ENCODE measurements at places on chromosomes 5 and 9. TPM values are rescaled to one million over a fixed set of nuclear protein-coding genes. Genes with fewer than 3 reads are reported as not detected.

The ZNF454 gene
- 2.0 TPM for total RNA-seq

The PCDHGB4 gene
- 14.5 TPM for total RNA-seq

The SV2C gene
- total RNA-seq, result 0.16 TPM

The SPATA31C1 gene
- not detected for total RNA-seq

The SLC6A3 gene
- total RNA-seq, result 0.60 TPM

The PLCXD3 gene
- total RNA-seq, result 4.9 TPM

The ADAMTS16 gene
- 0.96 TPM for total RNA-seq

The FOXD4L3 gene
- total RNA-seq, result not detected

DNA sequence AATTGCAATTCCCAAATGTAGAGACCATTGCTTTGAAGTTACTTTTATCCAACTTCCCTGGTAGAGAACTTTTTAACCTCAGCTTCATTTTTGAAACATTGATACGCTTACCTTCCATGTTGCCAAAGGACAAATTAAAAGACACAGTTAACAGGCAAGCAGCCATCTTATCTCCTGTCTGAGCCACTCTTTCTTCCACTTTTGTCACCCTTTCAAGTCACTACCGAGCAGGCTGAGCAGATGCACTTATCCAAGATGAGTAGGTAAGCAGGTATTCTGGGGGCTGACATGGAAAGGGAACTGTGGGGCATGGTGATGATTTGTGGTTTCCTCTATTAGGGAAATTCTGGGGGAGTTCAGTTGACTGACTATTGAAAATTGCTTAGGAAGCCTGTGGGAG, 66.7 kb downstream of the DOCK2 start:
- no peak for DNase-seq

GRCh38 chr9:70220216-70220615, 38.6 kb upstream of the SMC5 start:
- no peak for DNase-seq

DNA sequence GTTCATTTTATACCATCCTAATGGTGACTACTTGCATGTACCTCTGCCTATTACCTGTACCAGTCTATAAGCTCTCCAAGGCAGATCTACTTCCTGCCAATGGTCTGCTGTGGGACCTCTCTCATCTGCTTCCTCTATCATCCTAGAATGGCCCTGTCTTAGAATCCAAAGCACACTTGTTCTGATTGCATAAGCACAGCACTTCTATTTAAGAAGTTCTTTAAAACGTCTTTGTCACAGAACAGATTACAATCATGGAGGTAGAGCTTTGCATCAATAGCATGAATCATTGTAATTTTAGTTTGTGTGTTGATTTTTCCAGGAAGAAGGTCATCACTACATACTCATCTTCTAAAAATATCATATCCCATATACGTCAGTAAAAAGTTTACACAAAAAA, 131.8 kb upstream of the ACOT12 start:
- DNase-seq, result no peak

- no peak for DNase-seq
Measured at GRCh38 chr9:99056886-99057664, 47.8 kb upstream of the TGFBR1 start.

- DNase-seq, result no peak
Measured at GRCh38 chr9:38233343-38233742, 159.2 kb upstream of the ALDH1B1 start.

DNA sequence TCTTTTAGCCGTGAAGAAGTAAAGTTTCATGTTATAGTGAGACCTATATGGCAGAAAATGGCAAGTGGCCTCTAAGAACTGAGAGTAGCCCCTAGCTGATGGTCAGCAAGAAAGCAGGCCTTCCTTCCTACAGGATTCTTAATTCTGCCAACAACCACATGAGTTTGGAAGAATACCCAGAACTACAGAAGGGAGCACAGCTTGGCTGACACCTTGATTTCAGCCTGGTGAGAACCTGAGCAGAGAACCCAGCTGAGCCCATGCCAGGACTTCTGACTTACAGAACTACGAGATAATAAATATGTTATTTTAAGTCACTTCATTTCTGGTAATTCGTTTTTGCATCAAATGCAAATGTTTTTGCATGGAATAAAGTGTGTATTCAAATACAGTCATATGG, 5.9 kb upstream of the FBXL17 start:
- no peak for DNase-seq

- peak; percentile 90 for DNase-seq
Measured at GRCh38 chr5:142713121-142713706, 27.3 kb upstream of the FGF1 start.

DNA sequence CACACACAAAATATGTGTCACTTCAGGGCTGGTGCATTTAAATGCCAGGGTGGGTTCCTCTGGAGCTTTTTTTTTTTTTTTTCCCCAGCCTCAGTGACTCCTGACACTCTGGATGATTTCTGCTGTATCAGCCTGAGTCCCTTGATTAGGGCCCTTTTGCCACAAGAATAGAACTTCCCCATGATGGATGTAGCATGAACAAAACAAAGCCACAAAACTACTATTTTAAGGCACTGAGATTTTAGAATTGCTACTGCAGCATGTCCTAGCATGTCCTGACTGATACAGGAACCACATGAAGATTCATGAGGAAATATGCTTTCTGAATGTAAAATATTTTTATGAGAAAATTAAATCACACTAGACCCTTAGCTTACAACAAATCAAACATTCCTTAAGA, 13.9 kb upstream of the ADGRD2 start:
- no peak for DNase-seq

- no peak for DNase-seq
Measured at GRCh38 chr9:99037769-99038483, 67.0 kb upstream of the TGFBR1 start.

GRCh38 chr5:37714756-37715155, 125.1 kb downstream of the GDNF start:
- DNase-seq, result no peak

- DNase-seq, result no peak
Measured at GRCh38 chr9:32326146-32326545, 58.3 kb upstream of the ACO1 start.

Measured in omental fat pad (tissue), 4 donors.